ENCODE measurements at places on chromosomes 13 and 19. TPM values are rescaled to one million over a fixed set of nuclear protein-coding genes. Genes with fewer than 3 reads are reported as not detected.

DNA sequence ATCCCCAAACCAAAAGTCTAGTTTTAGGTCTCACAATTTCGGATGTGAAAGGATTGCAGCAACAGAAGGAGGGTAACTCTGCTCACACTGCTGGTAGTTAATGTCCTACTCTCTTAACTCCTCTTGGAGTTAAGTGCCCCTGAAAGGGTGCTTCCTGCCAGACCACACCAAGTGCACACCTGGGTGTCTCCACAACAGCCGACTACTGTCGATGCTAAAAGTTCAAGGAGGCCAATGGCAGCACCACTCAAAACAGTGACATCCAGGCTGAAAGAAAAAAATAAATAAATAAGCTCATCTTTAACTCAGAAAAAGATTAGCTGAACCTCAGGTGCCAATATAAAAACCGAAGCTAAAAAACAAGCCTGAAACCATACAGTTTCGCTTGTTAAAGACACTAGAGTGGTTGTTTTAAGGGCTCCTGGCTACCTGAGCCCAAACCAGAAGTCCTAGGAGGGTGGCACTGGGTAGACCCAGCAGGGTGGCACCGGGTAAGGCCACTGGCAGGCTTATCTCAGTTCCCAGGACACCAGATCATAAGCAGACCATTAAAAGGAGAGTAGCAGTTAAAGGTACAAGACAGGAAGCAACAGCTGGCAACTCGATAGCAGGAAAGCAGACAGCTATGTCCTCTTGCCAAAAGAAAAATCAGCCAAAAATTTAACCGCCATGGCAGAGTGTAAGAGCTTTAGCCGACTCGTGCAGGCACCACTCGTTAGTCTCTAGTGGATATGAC lies 39.3 kb downstream of the BRD4 start:
- peaks cover 48% of the 10 kb centered on the region for H3K4me1 ChIP-seq
- no peaks in the 10 kb centered on the region for H3K27me3 ChIP-seq
- no peaks in the 10 kb centered on the region for H3K36me3 ChIP-seq
- no peak for DNase-seq
- H3K4me3 ChIP-seq: no peak overlapping the region

- no peak overlapping the region for H3K27ac ChIP-seq
- no peak for DNase-seq
- H3K27me3 ChIP-seq: no peaks in the 10 kb centered on the region
- peaks cover 28% of the 10 kb centered on the region for H3K4me1 ChIP-seq
- H3K36me3 ChIP-seq: no peaks in the 10 kb centered on the region
- no peak overlapping the region for H3K4me3 ChIP-seq
Observed at GRCh38 chr19:19433666-19434213, 28.3 kb downstream of the GATAD2A start.

- H3K27ac ChIP-seq: no peak overlapping the region
- no peaks in the 10 kb centered on the region for H3K27me3 ChIP-seq
- no peak overlapping the region for H3K4me3 ChIP-seq
- no peaks in the 10 kb centered on the region for H3K36me3 ChIP-seq
Observed at GRCh38 chr13:29543230-29544215, 52.0 kb downstream of the SLC7A1 start.

- peak overlapping the region; percentile 38 for H3K4me3 ChIP-seq
- H3K27me3 ChIP-seq: peaks cover 44% of the 10 kb centered on the region
- no peaks in the 10 kb centered on the region for H3K4me1 ChIP-seq
- H3K36me3 ChIP-seq: no peaks in the 10 kb centered on the region
- peak; percentile 79 for DNase-seq
Observed at GRCh38 chr13:20136781-20137703, 23.8 kb downstream of the GJA3 start.

Gene LILRA1
- not detected for total RNA-seq

DNA sequence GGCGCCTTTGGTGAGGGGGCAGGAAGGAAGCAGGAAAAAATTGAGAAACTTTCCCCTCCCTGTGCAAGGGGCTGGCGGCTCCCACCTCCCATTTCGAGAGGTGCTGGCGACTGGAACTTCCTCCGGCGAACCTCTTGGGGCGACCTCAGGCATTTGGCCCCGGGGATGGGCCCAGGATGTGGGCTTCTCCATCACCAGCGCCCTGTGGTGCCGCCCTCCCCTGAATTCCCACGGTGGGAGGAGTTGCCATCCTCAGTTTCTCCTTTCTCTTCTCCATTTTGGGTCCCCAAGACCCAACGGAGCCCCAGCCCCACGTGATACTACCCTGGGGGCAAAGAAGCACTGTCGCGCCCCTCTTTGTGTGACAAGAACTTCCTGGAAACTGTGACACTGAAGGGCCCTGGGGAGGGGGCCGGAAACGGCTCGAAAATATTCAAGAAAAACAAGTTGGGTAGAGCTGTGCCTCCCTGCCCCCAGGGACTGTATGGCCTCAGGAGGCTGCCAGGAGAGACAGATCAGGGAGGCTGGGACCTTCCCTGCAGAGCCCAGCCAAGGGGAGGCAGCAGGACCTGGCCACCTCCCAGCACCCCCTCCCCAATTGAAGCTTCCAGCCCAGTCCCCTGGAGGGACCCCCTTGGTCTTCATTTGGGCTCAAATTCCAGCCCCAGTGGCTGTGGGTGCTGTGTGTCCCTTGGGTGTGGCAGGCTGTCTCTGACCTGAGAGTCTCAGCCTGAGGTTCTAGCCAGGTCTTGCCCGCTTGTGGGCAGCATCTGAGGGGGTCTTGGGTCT lies 16.2 kb upstream of the AP1M2 start:
- H3K27ac ChIP-seq: peak overlapping the region; percentile 88
- H3K27me3 ChIP-seq: peaks cover 11% of the 10 kb centered on the region
- H3K4me1 ChIP-seq: peaks cover 15% of the 10 kb centered on the region
- DNase-seq: peak; percentile 54

DNA sequence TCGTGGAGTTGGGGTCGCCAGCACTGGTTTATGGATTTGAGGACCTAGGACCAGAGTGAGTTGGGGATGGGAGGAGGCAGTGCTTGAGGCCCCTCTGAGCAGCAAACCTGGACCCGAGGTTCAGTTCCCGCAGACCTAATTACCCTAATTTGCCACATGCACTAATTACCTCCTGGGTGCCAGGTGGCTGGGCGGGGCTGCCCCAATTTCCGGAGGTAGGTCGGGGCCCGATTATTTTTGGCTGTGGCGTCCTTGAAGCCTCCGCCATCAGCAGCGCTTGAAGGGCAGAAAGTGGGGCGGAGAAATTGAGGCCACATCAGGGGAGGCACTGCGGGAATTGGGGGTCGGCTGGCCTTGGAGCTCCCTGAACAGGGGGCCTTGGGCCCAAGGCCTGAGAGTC lies 5.9 kb upstream of the HOMER3 start:
- peaks cover 2% of the 10 kb centered on the region for H3K4me1 ChIP-seq
- H3K4me3 ChIP-seq: no peak overlapping the region
- no peaks in the 10 kb centered on the region for H3K36me3 ChIP-seq
- no peak for DNase-seq

DNA sequence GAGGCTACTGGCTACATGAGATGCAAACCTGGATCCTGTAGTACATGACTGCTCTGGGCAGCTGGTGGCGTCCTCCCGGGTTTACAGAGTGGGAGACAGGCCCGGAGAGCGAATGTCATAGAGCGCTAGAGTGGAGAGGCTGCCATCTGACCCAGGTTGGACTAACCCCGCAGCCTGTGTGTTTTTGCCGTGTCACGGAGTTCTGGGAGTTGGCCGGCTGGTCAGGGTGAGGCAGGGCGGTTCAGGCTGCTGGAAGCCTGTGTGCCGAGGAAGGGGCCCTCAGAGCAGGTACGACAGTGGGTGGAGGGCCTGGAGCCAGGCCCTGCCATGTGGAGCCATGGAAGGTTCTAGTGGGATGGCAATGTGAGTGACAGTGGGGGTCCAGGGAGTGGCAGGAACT lies 12.5 kb downstream of the CRTC1 start:
- no peak overlapping the region for H3K27ac ChIP-seq
- DNase-seq: no peak
- no peaks in the 10 kb centered on the region for H3K27me3 ChIP-seq
- no peak overlapping the region for H3K4me3 ChIP-seq
- H3K36me3 ChIP-seq: no peaks in the 10 kb centered on the region

Gene PLK5
- total RNA-seq: not detected

- no peak for DNase-seq
- H3K27me3 ChIP-seq: no peaks in the 10 kb centered on the region
- peaks cover 4% of the 10 kb centered on the region for H3K36me3 ChIP-seq
- H3K4me3 ChIP-seq: no peak overlapping the region
- no peaks in the 10 kb centered on the region for H3K4me1 ChIP-seq
Observed at GRCh38 chr13:94569615-94570014, 26.3 kb downstream of the TGDS start.

- no peak for DNase-seq
- H3K27me3 ChIP-seq: no peaks in the 10 kb centered on the region
- no peaks in the 10 kb centered on the region for H3K4me1 ChIP-seq
- H3K36me3 ChIP-seq: no peaks in the 10 kb centered on the region
Observed at GRCh38 chr13:44266305-44266704, 107.3 kb upstream of the SERP2 start.

Gene C19orf85
- total RNA-seq: not detected

Gene ZNF835
- total RNA-seq: not detected

DNA sequence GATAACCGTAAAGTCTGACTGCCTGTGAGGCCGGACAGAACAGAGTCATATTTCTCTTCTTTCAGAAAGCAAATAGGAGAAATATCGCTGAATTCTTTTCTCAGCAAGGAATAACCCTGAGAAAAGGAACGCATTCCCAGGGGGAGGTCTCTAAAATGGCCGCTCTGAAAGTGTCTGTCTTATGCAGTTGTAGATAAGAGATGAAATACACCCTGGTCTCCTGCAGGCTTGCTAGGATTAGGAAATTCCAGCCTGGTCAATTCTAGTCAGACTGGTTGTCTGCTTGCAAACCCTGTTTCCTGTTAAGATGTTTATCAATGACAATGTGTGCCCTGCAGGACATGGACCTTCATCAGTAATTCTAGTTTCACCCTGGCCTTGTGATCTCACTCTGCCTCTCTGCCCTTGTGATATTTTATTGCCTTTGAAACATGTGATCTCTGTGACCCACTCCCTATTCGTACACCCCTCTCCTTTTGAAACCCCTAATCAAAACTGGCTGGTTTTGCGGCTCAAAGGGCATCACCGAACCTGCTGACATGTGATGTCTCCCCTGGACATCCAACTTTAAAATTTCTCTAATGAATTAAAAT lies 934.8 kb upstream of the SPRY2 start:
- H3K36me3 ChIP-seq: no peaks in the 10 kb centered on the region
- no peak for DNase-seq
- no peak overlapping the region for H3K27ac ChIP-seq

Gene MBD3L3
- total RNA-seq: not detected

Gene URAD
- not detected for total RNA-seq

- DNase-seq: peak; percentile 40
- H3K36me3 ChIP-seq: no peaks in the 10 kb centered on the region
- H3K4me3 ChIP-seq: peak overlapping the region; percentile 16
Observed at GRCh38 chr13:30446126-30446500, 19.6 kb downstream of the HMGB1 start.

GRCh38 chr19:47832723-47833122 lies 11.0 kb downstream of the CRX start:
- H3K27ac ChIP-seq: no peak overlapping the region
- no peak for DNase-seq
- no peak overlapping the region for H3K4me3 ChIP-seq
- no peaks in the 10 kb centered on the region for H3K27me3 ChIP-seq

GRCh38 chr13:25286308-25286968 lies 850 bp downstream of the MTMR6 start:
- peak; percentile 47 for DNase-seq
- peaks cover 10% of the 10 kb centered on the region for H3K4me1 ChIP-seq
- peaks cover 33% of the 10 kb centered on the region for H3K27me3 ChIP-seq

GRCh38 chr13:36509369-36509768 lies 77.1 kb downstream of the CCNA1 start:
- H3K27me3 ChIP-seq: no peaks in the 10 kb centered on the region
- no peaks in the 10 kb centered on the region for H3K4me1 ChIP-seq
- no peak overlapping the region for H3K27ac ChIP-seq
- no peaks in the 10 kb centered on the region for H3K36me3 ChIP-seq
- H3K4me3 ChIP-seq: no peak overlapping the region

- no peaks in the 10 kb centered on the region for H3K36me3 ChIP-seq
- H3K4me3 ChIP-seq: no peak overlapping the region
- no peaks in the 10 kb centered on the region for H3K4me1 ChIP-seq
- H3K27ac ChIP-seq: no peak overlapping the region
Observed at GRCh38 chr19:831407-832369, 4.1 kb downstream of the AZU1 start.

- no peaks in the 10 kb centered on the region for H3K36me3 ChIP-seq
- peak; percentile 78 for DNase-seq
- peaks cover 8% of the 10 kb centered on the region for H3K27me3 ChIP-seq
Observed at GRCh38 chr19:35090506-35091214, 25.0 kb upstream of the FXYD3 start.

- no peak for DNase-seq
- peak overlapping the region; percentile 98 for H3K4me3 ChIP-seq
- no peak overlapping the region for H3K27ac ChIP-seq
- H3K27me3 ChIP-seq: no peaks in the 10 kb centered on the region
Observed at GRCh38 chr19:7069904-7070226, 362 bp downstream of the ZNF557 start.

DNA sequence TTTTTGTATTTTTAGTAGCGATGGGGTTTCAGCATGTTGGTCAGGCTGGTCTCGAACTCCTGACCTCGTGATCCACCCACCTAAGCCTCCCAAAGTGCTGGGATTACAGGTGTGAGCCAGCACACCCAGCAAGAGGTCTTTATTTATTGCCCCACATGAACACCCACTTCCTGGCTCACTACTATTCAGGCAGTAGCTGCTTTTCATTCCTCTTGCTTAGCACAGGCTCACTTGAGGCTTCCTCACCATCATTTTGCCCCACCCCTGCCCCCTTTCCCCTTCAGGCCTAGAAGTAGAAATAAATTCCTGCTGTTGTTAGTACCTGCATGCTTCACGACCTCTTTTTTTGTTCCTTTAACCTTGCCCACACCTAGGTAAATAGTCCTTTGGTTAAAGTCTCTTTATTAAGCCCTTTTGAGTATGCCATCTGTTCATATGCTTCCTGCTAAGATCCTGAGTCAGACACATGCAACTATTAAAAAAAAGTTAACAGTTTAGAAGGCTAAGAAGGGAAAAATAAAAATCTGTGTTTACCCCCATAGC lies 33.5 kb upstream of the ITM2B start:
- no peaks in the 10 kb centered on the region for H3K36me3 ChIP-seq
- H3K4me1 ChIP-seq: no peaks in the 10 kb centered on the region
- no peak overlapping the region for H3K27ac ChIP-seq
- DNase-seq: no peak
- H3K27me3 ChIP-seq: no peaks in the 10 kb centered on the region
- H3K4me3 ChIP-seq: no peak overlapping the region

DNA sequence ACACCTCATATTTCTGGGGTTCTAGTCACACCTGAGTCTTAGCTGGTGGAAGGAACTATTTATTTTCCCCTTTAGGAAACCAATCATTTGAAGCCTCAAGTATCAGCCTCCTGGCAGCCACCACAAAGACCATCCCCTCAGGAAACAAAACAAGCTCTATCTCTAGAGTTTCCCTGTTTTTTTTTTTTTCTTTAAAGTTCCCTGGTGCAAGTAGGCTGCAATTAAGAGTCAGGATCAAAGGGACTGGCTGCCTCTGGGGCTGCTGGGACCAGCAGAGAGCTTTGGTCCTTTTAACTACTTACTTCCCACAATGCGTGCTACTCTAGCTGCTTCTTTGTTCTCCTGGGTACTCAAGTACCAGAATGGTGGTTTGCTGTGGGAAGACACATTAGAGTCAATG lies 11.4 kb downstream of the MBNL2 start:
- H3K27ac ChIP-seq: no peak overlapping the region
- peaks cover 42% of the 10 kb centered on the region for H3K27me3 ChIP-seq
- H3K4me1 ChIP-seq: peaks cover 8% of the 10 kb centered on the region
- no peaks in the 10 kb centered on the region for H3K36me3 ChIP-seq

GRCh38 chr13:38933786-38934185 lies 56.8 kb downstream of the STOML3 start:
- DNase-seq: no peak
- H3K27me3 ChIP-seq: no peaks in the 10 kb centered on the region
- no peak overlapping the region for H3K27ac ChIP-seq
- no peak overlapping the region for H3K4me3 ChIP-seq
- no peaks in the 10 kb centered on the region for H3K36me3 ChIP-seq

Gene SBK2
- total RNA-seq: 6.2 TPM
